ENCODE measurements at places on chromosomes 3 and 15.

GRCh38 chr15:43093026-43093425, 12.8 kb downstream of the UBR1 start:
- H3K36me3 ChIP-seq: peaks cover 27% of the 10 kb centered on the region
- no peak overlapping the region for H3K4me3 ChIP-seq
- H3K4me1 ChIP-seq: peaks cover 16% of the 10 kb centered on the region
- DNase-seq: no peak
- no peak overlapping the region for H3K27ac ChIP-seq

DNA sequence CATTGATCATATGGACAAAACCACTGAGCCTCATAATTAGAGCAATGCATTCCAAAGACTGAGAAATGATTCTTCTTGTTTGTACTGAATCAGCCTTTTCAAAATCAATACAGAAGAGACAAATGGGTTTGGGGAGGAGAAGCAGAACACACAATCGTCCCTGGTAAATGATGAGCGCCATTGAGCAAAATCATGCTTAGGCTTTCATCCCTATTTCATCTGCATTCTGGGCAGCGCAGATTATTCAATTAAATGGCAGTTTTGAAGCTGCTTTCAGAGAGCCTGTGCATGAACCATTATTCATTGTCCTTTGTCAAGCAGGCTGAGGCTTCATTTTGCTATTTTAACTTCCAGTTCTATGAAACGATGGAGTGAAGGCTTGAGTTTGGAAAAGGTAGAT, 371.9 kb downstream of the CACNA2D3 start:
- no peak overlapping the region for H3K27ac ChIP-seq
- H3K36me3 ChIP-seq: no peaks in the 10 kb centered on the region
- no peak for DNase-seq

GRCh38 chr15:87704276-87704675, 552.3 kb downstream of the NTRK3 start:
- no peak for DNase-seq
- H3K4me1 ChIP-seq: no peaks in the 10 kb centered on the region

- H3K4me1 ChIP-seq: peaks cover 3% of the 10 kb centered on the region
- no peak for DNase-seq
- H3K36me3 ChIP-seq: no peaks in the 10 kb centered on the region
- H3K27ac ChIP-seq: no peak overlapping the region
Observed at GRCh38 chr3:195820901-195821300, 9.2 kb upstream of the MUC4 start.

DNA sequence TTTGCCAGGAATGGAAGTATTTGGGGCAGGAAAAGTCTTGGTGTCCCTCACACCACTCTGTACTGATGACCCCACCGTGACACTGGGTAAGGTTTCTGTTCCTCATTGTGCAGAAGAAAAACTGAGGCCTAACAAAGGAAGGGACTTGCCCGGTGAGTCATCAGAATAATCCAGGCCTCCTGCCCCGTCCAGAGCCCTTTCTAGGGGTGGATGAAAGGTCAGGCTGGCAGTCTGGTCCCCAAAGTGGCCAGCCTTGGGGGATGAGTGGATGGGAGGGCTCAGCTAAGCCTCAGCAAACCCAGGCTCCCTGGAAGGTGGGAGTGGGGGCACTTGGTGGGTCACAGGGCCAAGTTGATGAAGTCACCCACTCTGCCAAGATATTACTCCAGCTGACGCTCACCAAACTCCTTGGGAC, 2.3 kb upstream of the DNAH1 start:
- H3K4me3 ChIP-seq: no peak overlapping the region
- peaks cover 2% of the 10 kb centered on the region for H3K36me3 ChIP-seq
- no peaks in the 10 kb centered on the region for H3K27me3 ChIP-seq

DNA sequence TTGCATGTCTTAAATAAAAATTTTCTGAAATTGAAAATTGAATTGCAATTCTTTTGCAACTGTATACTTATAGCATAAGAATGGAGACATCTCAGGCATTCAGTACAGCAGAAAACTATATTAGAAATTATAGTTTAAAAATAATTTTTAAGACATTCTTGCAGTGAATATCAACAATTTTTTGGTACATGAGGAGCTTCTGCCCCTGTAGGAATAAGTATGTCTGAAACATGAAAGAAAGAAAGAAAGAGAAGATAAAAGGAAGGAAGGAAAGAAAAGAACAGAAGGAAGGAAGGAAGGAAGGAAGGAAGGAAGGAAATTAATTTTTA, 165.0 kb downstream of the GMNC start:
- H3K36me3 ChIP-seq: no peaks in the 10 kb centered on the region
- H3K4me1 ChIP-seq: no peaks in the 10 kb centered on the region
- no peak overlapping the region for H3K27ac ChIP-seq
- no peak overlapping the region for H3K4me3 ChIP-seq
- H3K27me3 ChIP-seq: peaks cover 19% of the 10 kb centered on the region

GRCh38 chr3:158679547-158680000, 7.1 kb upstream of the LXN start:
- DNase-seq: no peak
- no peaks in the 10 kb centered on the region for H3K27me3 ChIP-seq
- H3K36me3 ChIP-seq: peaks cover 9% of the 10 kb centered on the region
- H3K4me1 ChIP-seq: peaks cover 1% of the 10 kb centered on the region
- H3K4me3 ChIP-seq: no peak overlapping the region
- no peak overlapping the region for H3K27ac ChIP-seq

GRCh38 chr3:14439501-14440167, 37.2 kb downstream of the SLC6A6 start:
- H3K4me3 ChIP-seq: no peak overlapping the region
- peaks cover 14% of the 10 kb centered on the region for H3K36me3 ChIP-seq
- H3K27me3 ChIP-seq: no peaks in the 10 kb centered on the region
- no peak for DNase-seq
- H3K27ac ChIP-seq: peak overlapping the region; percentile 32
- peaks cover 33% of the 10 kb centered on the region for H3K4me1 ChIP-seq

DNA sequence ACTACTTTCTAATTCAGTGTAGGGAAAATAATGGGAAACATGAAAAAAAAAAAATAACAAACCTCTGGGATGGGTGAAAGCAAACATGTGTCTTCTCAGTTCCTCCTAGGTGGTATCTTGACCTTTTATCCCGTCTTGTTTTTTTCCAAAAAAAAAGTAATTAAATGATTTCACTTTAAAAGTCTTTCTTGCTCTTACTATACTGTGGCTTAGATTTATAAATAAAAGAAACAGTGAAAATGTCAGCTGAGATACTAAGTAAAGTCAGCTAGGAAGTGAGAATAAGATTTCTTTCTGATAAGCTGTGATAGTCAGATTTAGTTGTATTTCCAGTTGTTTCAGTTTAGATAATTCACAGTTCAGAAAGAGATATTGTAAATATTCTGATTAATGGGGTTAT, 37.4 kb downstream of the BBX start:
- no peak overlapping the region for H3K27ac ChIP-seq
- no peak overlapping the region for H3K4me3 ChIP-seq
- no peak for DNase-seq
- no peaks in the 10 kb centered on the region for H3K27me3 ChIP-seq
- no peaks in the 10 kb centered on the region for H3K36me3 ChIP-seq
- peaks cover 6% of the 10 kb centered on the region for H3K4me1 ChIP-seq
